CD14-positive monocyte (primary cell): ENCODE measurements at places on chromosomes 5 and 9.

DNA sequence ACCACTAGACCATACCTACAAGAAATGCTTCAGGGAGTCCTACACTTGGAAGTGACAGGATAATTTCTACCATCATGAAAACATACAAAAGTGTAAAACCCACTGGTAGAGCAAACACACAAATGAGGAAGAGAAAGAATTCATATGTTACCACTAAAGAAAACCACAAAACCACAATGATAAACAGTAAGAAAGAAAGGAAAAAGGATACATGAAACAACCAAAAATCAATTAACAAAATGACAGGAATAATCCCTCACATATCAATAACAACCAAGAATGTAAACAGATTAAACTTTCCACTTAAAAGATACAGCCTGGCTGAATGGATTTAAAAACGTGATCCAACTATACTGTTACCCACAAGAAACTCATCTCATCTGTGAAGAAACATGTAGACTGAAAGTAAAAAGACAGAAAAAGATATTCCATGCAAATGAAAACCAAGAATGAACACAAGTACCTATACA is 83.4 kb downstream of the LPAR1 start:
- peaks cover 47% of the 10 kb centered on the region for H3K27me3 ChIP-seq
- H3K4me3 ChIP-seq = no peak overlapping the region
- H3K4me1 ChIP-seq = peaks cover 12% of the 10 kb centered on the region
- H3K36me3 ChIP-seq = no peaks in the 10 kb centered on the region

GRCh38 chr5:40046792-40047191 is 622.0 kb upstream of the DAB2 start:
- H3K4me3 ChIP-seq = no peak overlapping the region
- no peaks in the 10 kb centered on the region for H3K27me3 ChIP-seq
- H3K36me3 ChIP-seq = no peaks in the 10 kb centered on the region
- no peaks in the 10 kb centered on the region for H3K4me1 ChIP-seq

DNA sequence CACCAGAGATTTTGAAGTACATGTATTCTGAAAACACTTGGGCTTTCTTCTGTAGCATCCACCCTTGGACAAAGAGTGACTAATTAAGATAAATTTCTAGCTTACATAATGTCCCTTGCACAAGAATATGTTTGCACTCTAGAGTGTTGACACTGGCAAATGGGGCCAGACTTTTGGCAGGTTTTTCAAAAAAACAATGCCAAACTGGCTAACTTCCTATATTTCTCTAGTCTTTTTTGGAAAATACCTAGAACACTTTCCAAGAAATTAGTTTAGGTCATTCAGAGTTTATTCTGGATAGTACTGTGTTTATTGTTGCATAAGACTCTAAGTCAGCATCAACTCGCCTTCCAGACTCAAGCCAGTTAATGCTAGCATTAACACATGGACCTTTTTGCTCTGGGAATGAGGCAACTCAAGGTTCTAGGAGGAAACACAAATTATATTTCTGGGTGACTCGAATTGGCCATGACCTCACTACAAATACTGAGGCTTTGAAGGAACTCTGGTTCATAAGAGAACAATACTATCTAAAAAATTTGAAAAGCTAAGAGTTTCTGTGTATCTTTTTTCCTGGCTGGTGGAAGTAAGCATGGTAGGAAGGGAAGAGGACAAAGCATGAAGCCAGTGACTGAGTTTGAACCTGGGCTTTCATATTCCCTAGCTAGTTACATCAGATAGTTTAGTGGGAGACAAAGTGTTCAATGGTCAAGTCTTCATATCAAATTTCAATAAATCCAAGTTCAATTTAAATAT is 101.6 kb downstream of the NREP start:
- H3K4me1 ChIP-seq = no peaks in the 10 kb centered on the region
- DNase-seq = no peak
- no peaks in the 10 kb centered on the region for H3K27me3 ChIP-seq
- H3K27ac ChIP-seq = no peak overlapping the region
- H3K36me3 ChIP-seq = no peaks in the 10 kb centered on the region

DNA sequence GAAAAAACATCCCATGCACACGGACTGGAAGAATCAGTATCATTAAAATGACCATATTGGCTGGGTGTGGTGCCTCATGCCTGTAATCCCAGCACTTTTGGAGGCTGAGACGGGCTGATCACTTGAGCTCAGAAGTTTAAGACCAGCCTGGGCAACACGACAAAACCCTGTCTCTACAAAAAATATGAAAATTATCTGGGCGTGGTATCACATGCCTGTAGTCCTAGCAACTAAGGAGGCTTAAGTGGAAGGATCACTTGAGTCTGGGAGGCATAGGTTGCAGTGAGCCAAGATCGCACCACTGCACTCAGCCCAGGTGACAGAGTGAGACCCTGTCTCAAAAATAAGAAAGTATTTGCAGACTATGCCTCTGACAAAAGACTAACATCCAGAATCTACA is 68.4 kb downstream of the TTC39B start:
- H3K4me1 ChIP-seq = no peaks in the 10 kb centered on the region
- no peaks in the 10 kb centered on the region for H3K36me3 ChIP-seq
- no peak overlapping the region for H3K27ac ChIP-seq
- DNase-seq = no peak

GRCh38 chr5:67378256-67378655 is 181.7 kb upstream of the CD180 start:
- no peak overlapping the region for H3K4me3 ChIP-seq
- no peak overlapping the region for H3K27ac ChIP-seq
- H3K27me3 ChIP-seq = no peaks in the 10 kb centered on the region
- no peak for DNase-seq
- H3K4me1 ChIP-seq = no peaks in the 10 kb centered on the region
- no peaks in the 10 kb centered on the region for H3K36me3 ChIP-seq

DNA sequence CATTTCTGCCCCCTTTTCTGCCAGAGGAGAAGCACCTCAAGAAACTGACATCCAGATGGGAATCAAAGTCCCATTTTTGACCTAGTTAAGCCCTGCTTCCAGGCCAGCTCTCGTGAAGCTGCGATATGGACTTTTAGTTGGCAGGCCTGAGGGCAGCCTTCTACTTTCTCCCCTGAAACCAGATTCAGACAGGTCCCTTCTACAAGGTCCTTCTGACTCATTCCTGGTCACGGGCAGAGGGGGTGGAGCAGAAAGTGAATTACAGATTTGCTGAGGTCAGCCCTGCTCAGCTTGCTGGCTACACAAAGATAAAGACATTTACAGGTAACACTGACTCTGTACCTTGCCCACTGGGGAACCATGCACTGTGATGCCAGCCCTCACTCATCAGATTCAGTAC is 52.8 kb upstream of the TUT7 start:
- H3K27me3 ChIP-seq = no peaks in the 10 kb centered on the region
- DNase-seq = peak; percentile 24
- H3K4me1 ChIP-seq = peaks cover 8% of the 10 kb centered on the region
- no peak overlapping the region for H3K4me3 ChIP-seq
- H3K36me3 ChIP-seq = no peaks in the 10 kb centered on the region

DNA sequence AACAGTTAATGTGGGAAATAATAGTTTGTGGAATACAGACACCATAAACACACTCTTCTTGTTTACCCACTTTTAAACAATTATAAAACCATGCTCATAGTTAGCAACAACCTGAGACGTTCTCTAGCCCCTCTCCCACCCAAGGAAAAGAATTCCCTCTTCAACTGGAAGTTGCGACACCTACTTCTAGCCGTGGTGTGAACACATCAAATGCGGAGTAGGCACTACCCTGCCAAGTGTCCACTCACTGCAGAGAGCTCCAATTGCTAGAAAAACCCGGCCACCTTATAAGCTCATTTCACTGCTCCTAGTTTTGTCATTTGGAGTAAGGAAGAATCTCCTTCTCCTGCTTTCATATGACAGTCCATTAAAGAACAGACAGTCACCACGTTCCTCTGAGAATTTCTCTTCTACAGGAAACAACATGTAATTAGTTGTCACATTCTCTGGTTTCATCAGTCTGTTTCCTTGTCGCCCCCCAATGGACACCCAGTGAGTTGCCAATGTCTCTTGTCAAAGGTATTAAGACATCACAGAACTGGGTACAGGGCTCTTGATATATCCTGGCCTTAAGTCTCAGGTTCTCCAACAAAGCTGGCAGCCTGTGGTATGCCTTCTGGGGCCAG is 47.3 kb downstream of the PRLR start:
- H3K27me3 ChIP-seq = no peaks in the 10 kb centered on the region
- no peak overlapping the region for H3K4me3 ChIP-seq
- peaks cover 2% of the 10 kb centered on the region for H3K36me3 ChIP-seq
- peak; percentile 12 for DNase-seq
- H3K27ac ChIP-seq = no peak overlapping the region

DNA sequence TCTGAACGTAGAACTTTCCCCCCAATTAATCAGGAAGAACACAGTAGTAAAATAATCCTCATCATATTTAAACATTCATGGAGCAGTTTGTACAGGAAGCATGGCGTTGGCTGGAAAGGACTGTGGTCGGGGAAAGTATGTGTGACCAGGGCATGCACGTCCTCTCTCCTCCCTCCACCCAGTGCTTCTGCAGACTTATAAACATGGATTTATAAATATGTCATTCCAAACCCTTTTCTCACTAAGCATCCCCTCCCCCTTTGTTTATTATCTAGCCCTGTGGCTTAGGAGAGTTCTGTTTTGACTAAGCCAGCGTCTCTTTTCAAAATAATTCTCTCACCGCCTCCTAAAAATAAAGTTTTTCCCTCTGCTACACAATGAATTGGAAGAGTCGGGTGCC is 70.4 kb upstream of the DAP start:
- H3K27ac ChIP-seq = no peak overlapping the region
- no peak overlapping the region for H3K4me3 ChIP-seq
- H3K36me3 ChIP-seq = no peaks in the 10 kb centered on the region
- H3K27me3 ChIP-seq = no peaks in the 10 kb centered on the region
- no peaks in the 10 kb centered on the region for H3K4me1 ChIP-seq

DNA sequence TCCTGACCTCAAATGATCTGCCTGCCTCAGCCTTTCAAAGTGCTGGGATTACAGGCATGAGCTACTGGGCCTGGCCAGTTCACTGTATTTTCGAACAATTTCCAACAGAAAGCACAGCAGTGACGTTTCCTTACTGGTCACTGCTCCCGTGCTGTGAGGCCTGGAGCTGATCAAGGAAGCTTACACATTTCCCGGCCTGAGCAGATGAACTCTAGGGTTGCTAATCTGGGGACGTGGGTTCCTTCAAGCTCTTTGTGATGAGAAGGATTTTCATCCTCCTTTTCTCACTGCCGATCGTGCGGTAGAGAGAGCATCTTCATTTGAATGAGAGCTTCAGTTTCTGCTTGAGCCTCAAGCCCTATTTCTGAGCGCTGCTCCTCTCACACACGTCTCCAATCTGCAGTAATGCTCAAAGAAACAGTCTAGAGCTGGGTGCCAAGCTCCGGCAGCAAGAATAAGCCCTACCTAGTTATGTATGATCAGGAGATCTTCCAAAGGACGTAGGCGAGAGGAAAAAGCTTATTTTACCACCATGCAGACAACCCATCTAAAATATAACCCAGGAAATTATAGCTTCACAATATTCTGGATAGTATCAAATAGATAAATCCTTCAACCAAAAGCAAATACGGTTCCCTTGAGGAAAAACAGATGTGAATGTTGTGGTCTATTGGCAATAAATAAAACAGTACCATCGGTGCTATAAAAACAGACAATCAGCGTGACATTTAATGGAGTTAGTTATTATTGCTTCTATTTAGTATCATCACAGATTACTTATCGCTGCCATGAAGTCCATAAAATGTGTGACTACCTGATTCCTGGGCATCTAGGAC is 7.3 kb upstream of the SPATA24 start:
- no peaks in the 10 kb centered on the region for H3K4me1 ChIP-seq
- H3K4me3 ChIP-seq = no peak overlapping the region
- no peak for DNase-seq

DNA sequence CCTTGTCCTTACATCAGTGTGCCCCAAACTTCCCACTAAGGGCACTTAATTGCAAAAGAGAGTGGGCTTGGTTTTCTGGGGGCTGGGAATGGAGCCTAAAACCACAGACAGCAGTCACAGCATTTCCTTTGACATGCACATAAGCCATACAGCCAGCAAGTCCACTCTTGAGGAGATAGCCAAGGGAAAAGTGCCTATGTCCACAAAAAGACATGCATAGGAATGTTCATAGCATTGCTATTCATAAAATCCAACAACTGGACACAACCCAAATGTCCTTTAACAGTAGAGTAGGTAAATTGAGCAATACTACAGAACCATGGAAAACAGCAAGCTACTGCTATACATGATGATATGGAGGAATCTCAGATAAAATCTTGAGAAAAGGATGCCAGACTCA is 11.7 kb upstream of the FAT2 start:
- no peaks in the 10 kb centered on the region for H3K36me3 ChIP-seq
- no peak for DNase-seq
- no peaks in the 10 kb centered on the region for H3K27me3 ChIP-seq

DNA sequence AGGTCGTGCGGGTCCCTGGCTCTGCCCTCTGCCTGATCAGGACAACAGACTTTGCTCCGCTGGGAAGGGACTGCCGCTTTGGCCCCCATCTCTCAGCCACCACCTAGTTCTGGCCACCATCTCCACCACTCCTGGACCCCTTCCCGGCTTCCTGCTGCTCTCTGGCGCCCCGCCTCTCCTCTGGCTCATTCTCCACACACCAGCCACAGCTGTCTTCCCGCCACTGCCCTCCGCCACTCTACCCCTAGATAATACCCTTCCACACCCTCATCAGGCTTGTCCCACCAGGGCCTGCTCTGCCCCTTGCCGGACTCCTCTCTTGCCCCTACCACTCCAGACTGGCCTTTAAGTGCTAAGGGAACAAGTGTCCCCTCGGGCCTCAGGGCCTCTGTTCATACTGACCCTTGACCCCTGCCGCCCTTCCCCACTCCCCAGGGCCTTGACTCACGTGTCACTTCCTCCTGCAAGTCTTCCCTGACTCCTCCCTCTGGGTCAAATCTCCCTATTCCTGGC is 3.0 kb upstream of the CDX1 start:
- no peaks in the 10 kb centered on the region for H3K4me1 ChIP-seq
- peaks cover 27% of the 10 kb centered on the region for H3K27me3 ChIP-seq
- no peaks in the 10 kb centered on the region for H3K36me3 ChIP-seq
- H3K27ac ChIP-seq = no peak overlapping the region

- no peaks in the 10 kb centered on the region for H3K4me1 ChIP-seq
- H3K4me3 ChIP-seq = no peak overlapping the region
- H3K27ac ChIP-seq = no peak overlapping the region
- H3K27me3 ChIP-seq = no peaks in the 10 kb centered on the region
- H3K36me3 ChIP-seq = no peaks in the 10 kb centered on the region
Measured at GRCh38 chr9:137959641-137960411, 82.2 kb downstream of the CACNA1B start.

GRCh38 chr5:112025757-112026156 is 268.8 kb upstream of the NREP start:
- no peaks in the 10 kb centered on the region for H3K36me3 ChIP-seq
- no peak overlapping the region for H3K4me3 ChIP-seq
- no peaks in the 10 kb centered on the region for H3K27me3 ChIP-seq
- H3K27ac ChIP-seq = no peak overlapping the region

DNA sequence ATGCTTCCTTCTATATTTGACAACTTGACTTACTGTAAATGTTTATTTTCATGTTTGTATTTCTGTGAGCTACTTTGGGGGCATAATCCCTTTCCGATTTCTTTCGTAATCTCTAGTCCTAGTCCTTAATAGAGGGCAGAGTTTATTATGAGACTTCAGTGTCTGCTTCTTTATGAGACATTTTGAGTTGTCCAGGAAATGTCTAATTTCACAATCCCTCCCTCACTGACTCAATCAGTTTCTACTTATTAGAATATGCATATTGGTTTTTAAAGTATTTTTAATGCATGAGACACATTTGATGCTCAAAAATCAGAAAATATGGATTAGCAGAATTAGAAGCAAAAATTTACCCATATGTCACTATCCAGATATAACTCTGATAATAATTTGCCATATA is 160.9 kb downstream of the FOCAD start:
- no peak overlapping the region for H3K27ac ChIP-seq
- H3K27me3 ChIP-seq = no peaks in the 10 kb centered on the region
- no peaks in the 10 kb centered on the region for H3K36me3 ChIP-seq
- H3K4me1 ChIP-seq = no peaks in the 10 kb centered on the region
- no peak for DNase-seq
